ENCODE measurements at places on chromosomes 2 and 18.

GRCh38 chr2:105854972-105855371 lies 110.3 kb downstream of the NCK2 start:
- DNase-seq = no peak

DNA sequence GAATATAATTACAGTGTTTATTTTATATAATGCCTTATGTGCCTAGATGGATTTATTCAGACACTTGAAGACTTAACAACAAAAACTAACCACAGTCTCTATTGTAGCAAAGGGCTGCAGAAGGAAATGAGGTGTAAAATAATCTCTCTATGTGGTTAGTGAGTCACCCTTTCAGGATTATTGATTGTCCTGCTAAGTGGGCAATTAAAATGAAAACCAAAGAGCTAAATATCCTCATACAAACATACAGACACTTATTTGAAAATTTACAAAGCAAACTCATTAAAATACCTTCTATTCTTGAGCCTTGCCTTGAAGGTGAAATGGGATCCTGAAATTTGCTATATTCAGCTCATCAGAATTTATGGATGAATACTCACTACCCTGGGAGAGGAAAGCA lies 27.7 kb upstream of the DCC start:
- no peak for DNase-seq

DNA sequence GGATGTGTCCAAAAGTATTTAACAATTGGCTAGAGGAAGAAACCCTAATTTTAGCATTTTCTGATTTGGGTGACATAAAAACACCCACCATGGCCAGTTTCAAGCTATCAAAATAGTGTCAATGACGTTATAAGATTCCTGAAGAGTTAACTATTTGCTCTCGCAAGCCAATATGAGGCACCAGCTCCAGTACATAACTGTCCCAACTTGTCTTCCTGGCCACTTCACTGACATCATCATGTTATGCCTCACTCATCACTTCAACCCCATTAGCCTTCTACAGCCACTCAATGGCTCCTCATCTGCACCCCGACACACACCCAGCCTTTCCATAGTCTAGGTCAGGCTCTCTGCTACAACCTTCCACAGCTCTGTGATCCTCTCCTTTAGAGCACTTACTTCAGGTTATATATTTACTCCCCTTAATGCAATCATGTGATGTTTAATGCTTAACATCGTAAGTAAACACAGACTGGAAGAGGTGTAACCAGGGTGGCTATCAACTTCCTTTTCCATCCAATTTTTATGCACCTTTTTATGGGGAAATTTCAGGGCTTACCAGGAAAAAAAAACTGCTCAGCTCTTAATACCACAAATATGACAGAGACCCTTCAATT lies 158.7 kb downstream of the VWC2L start:
- no peak for DNase-seq

GRCh38 chr18:13464432-13465123 lies 246.0 kb downstream of the LDLRAD4 start:
- peak; percentile 27 for DNase-seq
